ENCODE measurements at places on chromosomes 2 and 18. TPM values are rescaled to one million over a fixed set of nuclear protein-coding genes. Genes with fewer than 3 reads are reported as not detected.

EVA1A gene
- 12.6 TPM for total RNA-seq

AQP12A gene
- total RNA-seq, result not detected

GRB14 gene
- 3.1 TPM for total RNA-seq

ICA1L gene
- total RNA-seq, result 1.5 TPM

LIMS3 gene
- total RNA-seq, result not detected

MEP1B gene
- 0.15 TPM for total RNA-seq
